GM03348 (cell line): ENCODE measurements at places on chromosomes 11 and 22.

DNA sequence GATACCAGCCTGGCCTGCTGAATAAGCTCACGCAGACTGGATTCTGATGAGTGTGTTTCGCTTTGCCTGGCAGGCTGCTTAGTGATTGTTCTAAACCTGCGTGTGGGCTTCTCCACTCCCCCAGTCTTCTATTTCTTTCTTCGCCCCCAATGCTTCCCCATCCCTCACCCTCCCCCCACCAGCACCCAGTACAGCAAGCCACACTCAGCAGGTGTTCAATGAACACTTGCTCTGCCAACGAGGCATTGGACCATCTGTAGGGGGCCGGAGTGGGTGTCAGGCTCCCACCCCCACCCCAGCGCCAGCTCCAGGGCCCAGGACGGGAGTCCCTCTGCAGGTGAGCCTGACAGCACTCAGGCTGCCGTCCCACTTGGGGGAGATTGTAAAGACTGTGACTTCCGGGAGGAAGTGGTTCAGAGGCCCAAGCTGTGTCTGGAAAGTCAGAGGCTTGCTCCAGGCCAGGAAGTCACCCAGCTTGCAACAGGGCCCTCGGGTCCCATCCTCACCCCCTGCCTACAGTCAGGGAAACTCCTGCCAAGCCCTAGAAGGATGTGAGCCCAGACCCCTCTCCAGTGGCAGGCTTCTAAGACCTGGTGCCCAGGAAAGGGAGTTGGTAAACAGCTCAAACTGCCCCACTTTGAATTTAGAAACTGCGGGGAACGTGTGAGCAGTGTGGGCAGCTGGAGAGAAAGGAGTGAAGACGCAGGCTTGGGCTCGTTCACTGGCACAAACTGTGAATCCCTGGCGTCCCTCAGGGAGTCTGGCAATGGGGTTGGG lies 66.3 kb upstream of the PRDM11 start:
- no peak for DNase-seq

DNA sequence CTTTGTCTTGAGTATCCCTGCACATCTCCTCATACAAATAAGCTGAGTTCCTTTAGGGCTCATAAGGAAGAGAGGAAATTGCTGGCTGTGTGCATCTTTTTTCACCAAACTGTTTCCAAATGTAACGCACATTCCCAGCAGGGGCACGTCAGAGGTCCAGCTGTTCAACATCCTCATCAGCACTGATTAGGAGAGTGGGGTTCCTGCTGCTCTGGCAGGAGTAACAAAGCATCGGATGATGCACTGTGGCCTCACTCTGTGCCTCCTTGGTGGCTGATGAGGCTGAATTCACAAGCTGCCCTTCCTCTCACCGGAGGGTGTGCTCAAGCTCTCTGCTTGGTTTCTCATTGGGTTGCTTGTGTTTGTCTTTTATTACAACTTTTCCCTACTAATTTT lies 35.5 kb upstream of the SLC25A1 start:
- no peak for DNase-seq

GRCh38 chr11:127806501-127806900 lies 780.9 kb downstream of the ETS1 start:
- no peak for DNase-seq

DNA sequence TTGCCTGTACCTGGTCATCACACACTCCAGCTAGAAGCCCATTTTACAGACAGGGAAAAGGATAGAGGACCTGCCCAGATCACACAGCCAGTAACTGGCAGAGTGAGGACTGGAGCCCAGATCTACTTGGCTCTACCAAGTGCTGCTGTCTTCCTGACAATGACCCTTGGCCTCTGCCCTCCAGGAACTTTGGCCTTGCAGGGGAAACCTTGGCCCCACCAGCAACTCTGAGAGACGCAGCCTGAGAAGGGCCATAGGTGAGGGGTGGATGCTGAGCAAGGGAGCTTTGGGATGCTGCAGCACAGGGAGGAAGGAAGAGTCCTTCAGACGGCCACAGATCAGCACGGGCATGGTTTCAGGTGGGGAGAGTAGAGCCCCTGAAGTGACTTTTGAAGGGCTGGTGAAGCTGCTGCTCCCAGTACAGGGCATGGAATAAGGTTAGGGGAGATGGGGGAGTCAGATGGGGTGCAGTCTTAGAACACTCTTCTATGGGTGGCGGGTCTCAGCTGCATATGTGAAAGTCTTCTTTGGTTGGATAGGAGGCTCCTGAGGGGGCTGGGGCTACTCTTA lies 2.0 kb upstream of the CAPN5 start:
- no peak for DNase-seq

GRCh38 chr11:46133119-46133518 lies 11.9 kb upstream of the PHF21A start:
- DNase-seq, result no peak

DNA sequence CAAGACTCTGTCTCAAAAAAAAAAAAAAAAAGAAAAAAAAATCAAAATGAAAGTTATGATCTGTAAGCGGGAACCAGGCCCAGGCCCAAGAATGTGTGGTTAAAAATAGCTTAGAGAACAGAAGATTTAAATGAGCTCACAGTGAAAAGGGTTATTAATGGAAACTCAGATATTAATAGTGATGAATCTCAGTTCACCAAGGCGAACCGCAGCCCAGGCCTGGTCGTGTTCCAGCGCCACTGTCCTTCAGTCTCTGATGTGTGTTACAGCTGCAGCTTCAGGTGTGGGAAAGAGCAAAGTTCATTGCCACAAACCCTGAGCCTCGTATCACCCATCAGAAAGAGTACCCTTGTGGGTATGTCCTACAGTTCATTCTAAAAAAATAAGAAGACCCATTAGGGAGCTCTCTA lies 107.1 kb downstream of the GAB2 start:
- peak; percentile 72 for DNase-seq

GRCh38 chr11:59417023-59417422 lies 9.2 kb downstream of the OR5A2 start:
- no peak for DNase-seq

GRCh38 chr11:111944139-111944538 lies 7.0 kb downstream of the DIXDC1 start:
- DNase-seq, result peak; percentile 66

GRCh38 chr11:92880381-92880780 lies 89.1 kb upstream of the MTNR1B start:
- peak; percentile 81 for DNase-seq
